ENCODE measurements at places on chromosomes 1 and 21. TPM values are rescaled to one million over a fixed set of nuclear protein-coding genes. Genes with fewer than 3 reads are reported as not detected.

DNA sequence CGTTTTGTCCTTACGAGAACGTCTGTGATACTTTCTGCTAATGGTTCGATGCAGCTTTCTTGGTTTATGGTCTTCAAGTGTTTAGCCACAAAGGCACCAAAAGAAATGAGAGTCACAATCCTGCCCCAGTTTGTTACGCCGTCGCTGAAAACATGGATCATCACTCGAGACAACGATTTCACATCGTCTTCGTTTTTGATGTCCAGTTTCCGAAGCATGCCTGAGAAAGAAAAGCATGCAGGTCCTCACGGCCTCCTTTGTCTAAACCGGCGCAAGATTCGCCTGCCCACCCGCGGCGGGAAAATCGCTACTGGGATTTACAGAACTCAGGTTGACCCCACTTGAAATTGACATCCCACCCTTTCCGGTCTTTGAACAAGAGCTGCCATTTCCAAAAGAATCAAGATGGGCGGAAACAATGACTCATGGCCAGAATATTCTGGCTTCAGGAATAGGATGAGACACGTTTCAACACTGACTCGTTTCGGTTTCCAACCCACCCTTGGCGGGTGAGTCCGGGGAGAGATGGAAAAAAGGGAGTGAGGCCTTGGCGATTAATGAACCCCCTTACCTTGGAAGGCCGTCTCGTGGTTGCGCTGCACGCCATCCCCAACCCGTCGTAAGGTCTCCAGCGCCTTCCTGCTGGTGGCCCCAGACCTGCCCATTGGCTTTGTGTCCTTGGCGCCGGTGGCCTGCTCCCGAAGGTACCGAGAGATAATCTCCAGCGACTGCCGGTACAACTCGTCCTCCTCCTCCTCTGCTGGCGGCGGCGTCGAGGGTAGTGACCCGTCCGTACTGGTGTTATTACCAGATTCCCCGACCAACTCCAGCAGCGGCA lies 919 bp downstream of the MCL1 start:
- peak; percentile 91 for DNase-seq

DNA sequence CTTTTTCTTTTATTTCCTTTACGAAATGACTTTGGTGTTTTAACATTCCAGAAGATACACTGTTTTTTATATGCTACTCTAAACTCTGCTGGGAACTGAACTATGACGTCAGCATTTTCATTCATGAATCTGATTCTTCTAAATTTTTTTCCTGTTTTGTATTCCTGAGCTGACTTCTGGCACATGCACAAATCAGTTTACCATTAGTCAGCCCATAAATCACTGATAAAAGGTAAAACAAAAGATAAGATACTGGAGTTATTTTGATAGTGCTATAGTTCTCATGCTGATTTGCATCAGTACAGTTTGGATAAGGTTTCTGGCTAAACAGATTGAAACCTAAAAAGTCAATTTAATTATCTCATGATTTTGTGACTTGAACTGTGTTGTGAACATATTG lies 10.4 kb downstream of the CAMTA1 start:
- DNase-seq, result no peak

DNA sequence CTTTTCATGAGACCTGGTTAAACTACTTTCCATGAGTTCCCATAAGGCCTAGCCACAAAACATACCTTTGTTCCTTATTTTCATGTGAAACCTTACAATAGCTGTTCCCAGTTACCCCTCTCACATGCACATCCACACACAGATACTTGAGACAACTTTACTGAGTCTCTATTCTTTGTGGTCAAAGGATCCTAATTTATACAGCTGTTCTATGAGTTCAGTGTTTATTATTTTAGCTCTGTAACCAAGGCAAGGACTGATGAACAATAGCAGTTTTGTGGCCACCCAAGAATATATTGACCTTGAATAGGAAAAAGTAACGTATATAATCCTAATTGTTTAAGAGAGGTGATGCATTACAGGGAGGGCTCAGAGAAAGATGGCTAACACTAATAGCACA lies 160.5 kb upstream of the CACYBP start:
- DNase-seq, result no peak

- no peak for DNase-seq
Observed at GRCh38 chr1:212816567-212817278, 25.0 kb downstream of the TATDN3 start.

- no peak for DNase-seq
Observed at GRCh38 chr21:39251326-39251725, 62.1 kb downstream of the BRWD1 start.

- no peak for DNase-seq
Observed at GRCh38 chr1:12148958-12149790, 17.6 kb upstream of the TNFRSF1B start.

- no peak for DNase-seq
Observed at GRCh38 chr21:19130379-19131028, 726.9 kb upstream of the TMPRSS15 start.

GRCh38 chr1:1881727-1882126 lies 9.2 kb downstream of the GNB1 start:
- DNase-seq, result no peak

- no peak for DNase-seq
Observed at GRCh38 chr1:27306892-27307761, 14.8 kb upstream of the TMEM222 start.

The PTCH2 gene
- 0.12 TPM for total RNA-seq

The PEAR1 gene
- total RNA-seq, result not detected

The H6PD gene
- 10.2 TPM for total RNA-seq

The GPR61 gene
- 0.20 TPM for total RNA-seq

All from RPMI7951 (cell line).